Left kidney (tissue), 8 donors: ENCODE measurements at places on chromosomes 13 and 19.

DNA sequence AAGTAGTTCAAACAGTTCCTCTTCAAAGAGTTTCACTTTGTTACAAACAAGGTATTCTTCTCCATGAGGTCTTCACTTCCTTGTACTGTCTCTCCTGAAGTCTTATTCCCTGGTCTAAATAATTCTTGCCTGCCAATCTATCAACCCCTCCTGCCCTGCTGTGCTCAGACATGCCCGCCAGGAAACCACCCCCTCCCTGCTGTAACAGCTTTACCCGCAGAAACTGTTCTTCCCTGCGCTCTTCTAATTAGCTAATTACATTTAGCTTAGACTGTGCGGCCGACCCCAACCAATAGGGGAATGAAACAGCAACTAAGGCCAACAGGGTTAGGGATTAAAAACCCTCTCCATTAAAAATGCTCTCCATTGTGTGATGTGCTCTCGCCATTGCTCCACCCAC, 46.7 kb downstream of the ZNF846 start:
- DNase-seq: no peak

DNA sequence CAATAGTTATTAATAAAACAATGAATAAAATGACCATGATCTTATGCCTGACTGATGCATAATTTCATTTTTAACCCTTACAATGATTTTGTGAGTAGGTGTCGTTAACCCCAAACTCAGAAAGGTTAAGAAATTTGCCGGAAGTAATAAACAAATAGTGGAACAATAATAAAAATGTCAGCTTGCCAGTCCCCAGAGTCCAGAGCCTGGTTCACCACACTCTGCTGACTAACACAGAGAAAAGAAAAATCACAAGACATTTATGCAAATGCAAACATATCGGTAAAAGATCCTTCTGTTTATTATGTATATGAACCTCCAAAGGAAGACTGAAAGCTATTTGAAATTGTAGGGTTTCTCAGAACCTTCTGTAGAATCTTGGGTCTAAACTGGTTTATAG, 563.7 kb downstream of the EFNB2 start:
- DNase-seq: no peak

GRCh38 chr19:3248728-3249326, 24.4 kb downstream of the CELF5 start:
- no peak for DNase-seq

- DNase-seq: no peak
These were observed 7.3 kb downstream of the SIRT6 start for GRCh38 chr19:4174895-4175668.

DNA sequence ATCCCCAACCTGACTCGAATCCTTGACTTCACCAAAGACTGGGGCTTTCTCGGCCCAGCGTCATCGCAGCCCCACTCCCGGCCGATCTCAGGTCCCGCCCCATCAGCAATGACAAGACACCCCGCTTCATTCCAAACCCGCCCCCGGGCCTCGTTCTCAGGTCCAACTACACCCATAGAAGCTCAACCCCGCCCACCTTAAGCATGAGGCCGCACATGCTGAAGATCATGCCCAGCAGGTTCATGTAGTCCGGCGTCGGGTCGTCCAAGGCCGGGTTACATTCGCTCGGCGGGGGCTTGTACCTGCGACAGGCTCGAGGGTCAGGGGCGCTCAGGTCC, 2.3 kb downstream of the WDR83 start:
- no peak for DNase-seq

DNA sequence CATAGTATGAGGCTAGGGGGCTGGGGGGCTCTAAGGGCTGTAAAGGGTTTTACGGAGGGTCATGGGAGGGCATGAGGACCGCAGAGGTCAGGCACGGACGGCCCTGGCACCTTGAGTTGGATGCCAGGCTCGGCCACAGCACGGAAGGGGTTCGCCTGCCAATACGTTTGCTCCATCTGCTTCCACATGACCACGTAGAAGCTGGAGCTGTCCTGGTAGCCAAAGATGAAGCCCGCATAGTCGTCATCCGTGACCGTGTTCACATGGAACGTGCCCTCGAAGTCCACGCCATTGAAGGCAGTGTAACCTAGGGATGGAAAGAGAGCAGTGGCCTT, 6.4 kb downstream of the COMP start:
- no peak for DNase-seq

DNA sequence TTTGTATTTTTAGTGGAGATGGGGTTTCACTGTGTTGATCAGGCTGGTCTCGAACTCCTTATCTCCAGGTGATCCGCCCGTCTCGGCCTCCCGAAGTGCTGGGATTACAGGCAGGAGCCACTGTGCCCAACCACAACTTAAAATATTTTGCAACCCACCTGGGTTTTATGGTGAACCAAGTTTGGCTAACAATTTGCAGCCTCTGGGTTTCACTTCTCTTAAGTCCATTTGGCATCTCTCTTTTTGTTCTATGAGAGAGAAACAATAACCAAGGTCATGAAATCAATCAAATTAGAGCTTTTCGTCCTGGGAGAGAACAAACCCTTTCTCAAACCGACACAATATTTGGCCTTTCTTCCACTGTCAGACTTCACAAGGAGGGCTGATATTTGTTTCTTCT, 5.6 kb upstream of the SMAD9 start:
- no peak for DNase-seq

DNA sequence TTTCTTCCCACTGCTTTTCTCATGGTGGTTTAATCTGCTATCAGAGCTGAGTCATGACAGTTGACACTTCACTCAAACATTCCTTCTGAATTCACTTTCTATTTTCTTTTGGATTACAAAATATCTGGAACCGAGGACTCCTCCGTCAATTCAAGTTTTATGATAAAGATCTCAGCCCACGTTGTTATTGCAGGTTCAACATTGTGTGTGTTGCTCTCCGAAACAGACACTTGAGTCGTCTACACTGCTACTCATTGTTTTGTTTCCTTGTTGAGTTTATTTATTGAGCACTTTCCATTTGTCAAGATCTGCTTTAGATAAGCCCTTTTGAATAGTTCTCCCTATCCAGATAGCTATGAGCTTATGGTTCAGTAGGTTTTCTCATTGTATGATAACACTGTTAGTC, 636.1 kb upstream of the GPC6 start:
- no peak for DNase-seq

DNA sequence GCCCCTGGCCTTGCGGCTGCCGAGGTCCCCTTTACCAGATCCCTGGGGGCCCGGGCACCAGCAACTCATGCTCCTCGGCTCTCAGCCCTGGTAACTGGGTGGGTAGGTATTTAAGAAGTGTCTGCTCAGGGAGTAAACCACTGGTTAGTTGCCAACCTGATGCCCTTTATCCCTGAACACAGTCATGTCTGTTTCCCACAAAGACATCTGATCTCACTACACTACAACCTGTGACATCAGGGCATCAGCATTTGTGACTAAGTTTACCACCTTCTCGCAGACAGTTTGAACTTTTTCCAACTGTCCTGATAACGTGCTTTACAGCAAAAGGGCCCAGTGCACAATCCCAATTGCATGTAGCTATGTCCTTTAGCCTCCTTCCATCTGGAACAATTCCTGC, 22.0 kb downstream of the GGACT start:
- DNase-seq: no peak

GRCh38 chr19:12884202-12884601, 2.8 kb downstream of the KLF1 start:
- DNase-seq: no peak

DNA sequence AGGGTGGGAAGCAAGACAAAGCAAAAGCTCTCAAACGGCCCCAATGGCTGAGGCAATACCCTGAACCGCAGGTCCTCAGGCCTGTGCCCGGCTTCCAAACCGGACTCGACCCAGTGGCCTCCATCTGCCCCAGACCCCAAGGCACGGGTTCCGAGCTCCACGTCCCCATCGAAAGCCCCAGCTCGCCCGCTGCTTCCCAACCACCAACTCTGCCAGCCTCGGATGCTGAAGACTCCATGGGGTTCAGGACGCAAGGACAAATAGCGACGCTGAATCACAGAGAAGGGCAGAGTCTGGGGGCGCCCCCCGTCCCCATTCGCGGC, 559 bp downstream of the POLR2E start:
- DNase-seq: no peak

- no peak for DNase-seq
These were observed 29.1 kb upstream of the PCDH9 start for GRCh38 chr13:67259208-67259607.
